ENCODE measurements at places on chromosomes 11 and 22.

DNA sequence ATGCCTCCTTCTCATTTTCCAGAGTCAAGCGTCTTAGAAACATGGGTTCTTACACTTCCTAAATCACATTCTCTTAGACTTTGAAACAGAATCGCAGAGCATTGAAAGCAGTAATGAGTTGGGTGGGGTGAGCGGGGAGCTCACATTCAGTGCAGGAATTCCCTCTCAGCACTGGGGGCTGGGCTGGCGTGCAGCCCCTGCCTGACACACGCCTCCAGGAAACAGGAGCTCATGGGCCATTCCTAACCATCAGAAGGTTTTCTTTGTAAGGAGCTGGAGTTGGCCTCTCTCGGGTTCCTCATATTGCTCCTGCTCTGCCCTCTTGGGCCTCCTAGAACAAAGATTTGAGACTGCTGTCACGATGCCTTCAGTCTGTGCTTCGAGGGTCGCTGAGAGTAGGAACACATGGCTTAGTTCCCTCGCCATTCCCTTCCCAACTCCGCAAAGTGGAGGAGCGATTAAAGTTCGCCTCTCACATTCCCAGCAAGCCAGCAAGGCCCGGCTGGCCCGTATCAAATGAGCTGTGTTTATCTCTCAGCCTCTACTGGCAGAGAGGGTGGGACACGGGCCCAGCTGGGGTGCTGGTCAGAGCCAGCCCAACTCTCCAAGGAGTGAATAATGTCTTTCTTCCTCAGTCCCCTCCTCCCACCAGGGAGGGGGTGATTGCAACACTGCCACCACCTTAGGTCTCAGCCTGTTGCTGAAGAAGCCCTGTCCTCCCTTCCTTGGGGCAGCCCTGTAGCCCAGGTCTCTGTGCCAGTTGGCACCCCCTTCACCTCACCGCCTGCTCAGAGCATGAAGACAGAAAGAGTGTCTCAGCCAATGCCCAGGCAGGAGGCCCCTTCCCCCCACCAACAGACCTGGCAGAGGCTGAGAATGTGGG lies 10.4 kb downstream of the CHRDL2 start:
- no peak for DNase-seq

- DNase-seq, result no peak
Measured at GRCh38 chr22:48146426-48146825, 1384.0 kb downstream of the TBC1D22A start.

- DNase-seq, result no peak
Measured at GRCh38 chr11:112975051-112975450, 13.8 kb downstream of the NCAM1 start.

DNA sequence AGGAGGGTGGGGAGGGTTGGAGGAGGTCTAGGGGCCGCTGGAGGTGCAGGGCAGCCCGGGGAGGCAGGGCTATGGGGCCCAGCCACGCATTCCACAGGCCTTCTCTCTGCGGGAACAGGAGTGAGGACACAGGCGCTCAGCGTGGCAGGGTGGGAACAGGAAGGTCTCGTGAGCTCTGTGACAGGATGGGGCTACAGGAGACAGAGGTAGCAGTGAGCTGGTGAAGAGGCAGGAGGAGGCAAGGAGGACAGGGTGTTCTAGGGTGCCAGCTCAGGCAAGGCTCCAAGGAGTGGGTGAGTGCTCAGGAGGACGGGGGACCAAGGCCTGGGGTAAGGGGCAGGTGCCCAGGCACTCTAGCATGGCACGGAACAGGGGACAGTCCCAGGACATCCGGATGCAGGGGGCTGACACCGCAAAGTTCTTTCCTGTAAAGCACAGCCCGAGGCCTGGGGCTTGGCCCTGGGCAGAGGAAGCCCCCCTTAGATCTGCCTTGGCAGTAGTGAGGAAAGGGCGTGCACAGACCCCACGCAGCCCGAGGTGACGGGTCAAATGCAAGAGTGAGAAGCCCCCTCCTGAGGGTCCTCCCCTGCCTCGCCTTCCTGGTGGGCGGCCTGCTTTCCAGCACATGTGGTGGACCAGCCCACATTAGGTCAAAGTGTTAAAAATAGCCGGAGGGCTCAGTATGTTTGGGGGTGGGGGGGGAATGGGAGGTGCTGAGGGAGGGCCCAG lies 4.7 kb upstream of the NEAT1 start:
- peak; percentile 36 for DNase-seq

DNA sequence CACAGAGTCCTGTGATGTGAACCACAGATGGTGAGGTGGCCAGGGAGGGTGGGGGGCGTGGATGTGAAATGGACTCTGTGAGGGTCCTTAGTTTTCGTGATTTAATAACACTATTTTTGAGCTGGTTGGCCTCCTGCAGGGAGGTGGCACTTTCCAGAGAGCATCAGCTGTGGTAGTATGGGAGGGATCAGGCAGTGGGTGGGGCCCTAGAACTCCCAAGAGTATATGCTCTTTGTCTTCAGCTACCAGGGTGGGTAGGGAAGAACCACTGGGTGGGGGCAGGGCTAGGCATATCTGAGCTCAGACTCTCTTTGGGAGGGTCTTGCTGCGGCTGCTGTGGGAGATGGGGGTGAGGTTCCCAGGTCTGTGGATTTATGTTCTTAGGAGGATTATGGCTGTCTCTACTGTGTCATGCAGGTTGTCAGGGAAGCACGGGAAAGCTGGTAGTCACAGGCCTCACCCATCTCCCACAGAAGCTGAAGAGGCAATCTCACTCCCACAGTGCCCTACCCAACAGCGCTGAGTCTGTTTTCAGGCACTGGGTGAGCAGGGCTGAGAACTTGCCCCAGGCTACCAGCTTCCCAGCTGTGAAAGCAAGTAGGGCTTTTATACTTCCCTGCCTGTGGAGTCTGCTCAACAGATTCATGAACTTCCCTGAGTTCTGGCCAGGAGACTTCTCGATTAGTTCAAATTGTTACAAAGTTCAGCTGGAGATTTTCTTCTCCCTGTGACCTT lies 47.9 kb upstream of the SNX19 start:
- no peak for DNase-seq
